ENCODE measurements at places on chromosomes 7 and 10. TPM values are rescaled to one million over a fixed set of nuclear protein-coding genes. Genes with fewer than 3 reads are reported as not detected.

PGAM2 gene
- 1.9 TPM for total RNA-seq

SLC16A12 gene
- total RNA-seq = 0.77 TPM

SFTPD gene
- total RNA-seq = not detected

GNB2 gene
- 109 TPM for total RNA-seq

DNA sequence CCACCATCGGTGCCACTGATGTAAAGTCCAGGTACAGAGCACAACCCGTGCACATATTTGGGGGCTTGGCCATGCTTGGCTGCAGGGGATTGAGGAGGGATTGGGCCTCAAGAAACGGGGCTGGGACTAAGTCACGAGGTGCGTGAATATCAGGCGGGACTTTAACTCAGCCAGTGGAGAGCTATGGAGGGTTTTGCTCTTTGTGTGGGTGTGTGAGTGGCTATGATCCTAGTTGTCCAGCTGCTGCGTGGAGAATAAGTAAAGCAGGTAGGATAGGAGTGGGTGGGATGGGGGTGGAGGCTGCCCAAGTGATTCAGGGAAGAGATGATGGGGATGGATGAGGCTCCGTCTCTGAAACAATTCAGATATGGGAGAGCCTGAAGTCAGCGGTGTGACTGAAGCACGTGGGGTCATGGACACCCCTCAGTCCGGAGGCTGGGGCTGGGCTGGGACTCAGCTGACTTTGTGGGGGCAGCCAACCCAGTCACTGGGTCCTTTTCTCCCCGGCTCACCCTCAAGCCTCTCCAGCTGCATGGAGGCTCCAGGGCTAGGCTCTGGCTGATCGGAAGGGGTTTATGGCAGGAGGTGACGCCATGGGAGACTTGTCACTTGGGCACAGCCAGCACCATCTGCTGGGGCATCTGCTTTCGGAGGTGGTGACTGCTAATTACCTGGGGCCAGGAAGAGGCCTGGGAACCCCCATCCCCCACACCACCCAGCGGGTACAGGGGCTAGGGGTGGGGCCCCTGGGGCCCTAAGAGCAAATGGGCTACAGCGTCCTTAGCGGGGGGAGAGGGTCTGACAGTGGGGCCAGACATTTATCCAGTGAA lies 1.7 kb upstream of the LFNG start:
- no peak overlapping the region for H3K4me3 ChIP-seq
- no peaks in the 10 kb centered on the region for H3K27me3 ChIP-seq
- peaks cover 5% of the 10 kb centered on the region for H3K4me1 ChIP-seq
- no peaks in the 10 kb centered on the region for H3K36me3 ChIP-seq
- H3K27ac ChIP-seq = no peak overlapping the region

DNA sequence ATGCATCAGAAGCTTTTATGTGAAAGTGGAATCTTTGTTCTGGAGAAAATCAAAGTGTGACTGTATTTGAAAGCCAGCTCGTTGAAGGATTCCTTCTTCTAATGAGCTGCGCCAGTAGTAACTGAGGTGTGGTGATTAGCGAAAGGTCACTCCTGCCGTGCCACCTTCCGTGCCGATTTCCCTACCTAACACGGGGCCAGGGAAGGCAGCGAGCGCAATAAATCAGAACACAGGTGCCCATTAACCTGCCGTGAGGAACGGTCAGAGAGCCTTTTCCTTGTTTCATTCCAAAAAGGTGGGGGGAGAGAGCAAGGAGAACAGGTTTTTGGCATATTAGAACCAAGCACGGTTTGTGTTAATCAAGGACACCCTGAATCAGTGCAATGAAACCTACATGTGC lies 258.0 kb downstream of the CELF2 start:
- H3K36me3 ChIP-seq = no peaks in the 10 kb centered on the region
- no peak overlapping the region for H3K27ac ChIP-seq
- H3K27me3 ChIP-seq = no peaks in the 10 kb centered on the region
- no peak overlapping the region for H3K4me3 ChIP-seq
- no peak for DNase-seq

DNA sequence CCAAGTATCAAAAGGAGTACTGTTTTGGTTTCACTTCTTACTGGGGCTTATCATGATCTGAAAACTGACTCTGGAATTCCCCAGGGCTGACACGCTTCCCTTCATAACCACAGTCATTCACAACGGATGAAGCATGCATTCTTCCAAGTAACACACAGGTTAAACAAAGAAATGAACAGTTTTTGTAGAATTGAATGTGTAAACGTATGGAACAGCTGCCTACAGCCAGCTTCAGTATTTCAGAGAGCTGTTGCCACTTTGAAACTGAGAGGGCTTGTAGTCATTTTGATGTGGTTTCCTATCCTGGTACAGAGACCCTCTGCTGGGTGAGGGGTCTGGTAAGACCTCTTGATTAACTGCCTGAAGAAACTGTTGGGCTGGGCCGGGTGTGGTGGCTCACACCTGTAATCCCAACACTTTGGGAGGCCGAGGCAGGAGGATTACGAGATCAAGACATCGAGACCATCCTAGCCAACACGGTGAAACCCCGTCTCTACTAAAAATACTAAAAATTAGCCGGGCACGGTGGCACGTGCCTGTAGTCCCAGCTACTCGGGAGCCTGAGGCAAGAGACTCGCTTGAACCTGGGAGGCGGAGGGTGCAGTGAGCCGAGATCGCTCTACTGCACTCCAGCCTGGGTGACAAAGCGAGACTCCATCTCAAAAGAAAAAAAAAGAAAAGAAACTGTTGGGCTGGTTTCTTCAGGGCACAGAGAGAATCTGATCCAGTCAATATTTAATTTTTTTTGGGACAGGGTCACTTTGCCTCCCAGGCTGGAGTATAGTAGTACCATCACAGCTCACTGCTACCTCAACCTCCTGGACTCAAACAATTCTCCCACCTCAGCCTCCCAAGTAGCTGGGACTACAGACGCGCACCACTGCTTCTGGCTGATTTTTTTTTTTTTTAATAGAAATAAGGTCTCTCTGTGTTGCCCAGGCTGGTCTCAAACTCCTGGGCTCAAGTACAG lies 4.7 kb downstream of the NFE2L3 start:
- H3K4me3 ChIP-seq = no peak overlapping the region
- H3K27me3 ChIP-seq = no peaks in the 10 kb centered on the region
- H3K4me1 ChIP-seq = no peaks in the 10 kb centered on the region
- H3K27ac ChIP-seq = no peak overlapping the region

DNA sequence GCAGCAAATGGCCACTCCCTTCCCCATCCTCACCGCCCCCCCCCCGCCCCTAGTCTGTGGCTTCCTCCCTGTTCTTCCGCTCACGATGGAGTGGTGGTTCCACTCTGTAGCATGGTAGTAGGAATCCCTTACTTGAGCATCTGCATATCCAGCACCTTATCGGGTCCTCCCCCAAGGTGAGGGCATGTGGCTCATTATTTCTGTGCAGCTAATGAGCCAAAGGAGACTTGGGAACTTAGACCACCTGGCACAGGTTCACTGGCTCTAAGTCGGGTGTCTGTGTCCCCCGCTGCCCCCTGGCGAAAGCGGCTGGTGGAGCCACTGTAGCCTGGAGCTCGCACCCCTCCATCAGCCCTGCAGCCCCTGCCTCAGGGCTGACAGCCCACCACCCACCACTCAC lies 22.8 kb upstream of the GPR26 start:
- H3K4me1 ChIP-seq = no peaks in the 10 kb centered on the region
- DNase-seq = no peak
- no peaks in the 10 kb centered on the region for H3K36me3 ChIP-seq
- no peak overlapping the region for H3K4me3 ChIP-seq
- H3K27ac ChIP-seq = no peak overlapping the region
- H3K27me3 ChIP-seq = no peaks in the 10 kb centered on the region

DNA sequence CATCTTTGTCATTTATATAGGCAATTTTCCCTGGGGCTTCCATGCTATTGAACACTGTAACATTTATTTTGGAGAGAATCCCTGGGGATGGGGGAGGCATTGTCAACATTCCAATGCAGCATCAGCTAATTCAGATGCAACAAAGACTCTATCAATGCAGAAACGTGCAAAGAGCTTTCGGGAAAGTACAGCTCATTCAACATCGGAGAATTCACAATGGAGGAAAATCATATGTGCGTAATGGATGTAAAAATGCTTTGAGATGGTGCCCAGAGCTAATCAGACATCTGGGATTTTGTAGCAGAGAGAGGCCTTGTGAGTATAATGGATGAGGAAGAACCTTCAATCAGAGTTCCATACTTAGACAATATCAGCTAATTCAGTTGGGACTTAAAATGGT lies 28.3 kb upstream of the FIS1 start:
- DNase-seq = no peak
- H3K27ac ChIP-seq = no peak overlapping the region
- no peak overlapping the region for H3K4me3 ChIP-seq
- H3K27me3 ChIP-seq = no peaks in the 10 kb centered on the region
- no peaks in the 10 kb centered on the region for H3K36me3 ChIP-seq

- no peak overlapping the region for H3K27ac ChIP-seq
- DNase-seq = no peak
- no peaks in the 10 kb centered on the region for H3K36me3 ChIP-seq
- no peaks in the 10 kb centered on the region for H3K4me1 ChIP-seq
- no peak overlapping the region for H3K4me3 ChIP-seq
Measured at GRCh38 chr7:104855861-104856260, 158.1 kb upstream of the KMT2E start.

- no peak overlapping the region for H3K4me3 ChIP-seq
- no peaks in the 10 kb centered on the region for H3K4me1 ChIP-seq
- no peaks in the 10 kb centered on the region for H3K27me3 ChIP-seq
- DNase-seq = no peak
Measured at GRCh38 chr7:132009778-132010177, 453.4 kb upstream of the PODXL start.

DNA sequence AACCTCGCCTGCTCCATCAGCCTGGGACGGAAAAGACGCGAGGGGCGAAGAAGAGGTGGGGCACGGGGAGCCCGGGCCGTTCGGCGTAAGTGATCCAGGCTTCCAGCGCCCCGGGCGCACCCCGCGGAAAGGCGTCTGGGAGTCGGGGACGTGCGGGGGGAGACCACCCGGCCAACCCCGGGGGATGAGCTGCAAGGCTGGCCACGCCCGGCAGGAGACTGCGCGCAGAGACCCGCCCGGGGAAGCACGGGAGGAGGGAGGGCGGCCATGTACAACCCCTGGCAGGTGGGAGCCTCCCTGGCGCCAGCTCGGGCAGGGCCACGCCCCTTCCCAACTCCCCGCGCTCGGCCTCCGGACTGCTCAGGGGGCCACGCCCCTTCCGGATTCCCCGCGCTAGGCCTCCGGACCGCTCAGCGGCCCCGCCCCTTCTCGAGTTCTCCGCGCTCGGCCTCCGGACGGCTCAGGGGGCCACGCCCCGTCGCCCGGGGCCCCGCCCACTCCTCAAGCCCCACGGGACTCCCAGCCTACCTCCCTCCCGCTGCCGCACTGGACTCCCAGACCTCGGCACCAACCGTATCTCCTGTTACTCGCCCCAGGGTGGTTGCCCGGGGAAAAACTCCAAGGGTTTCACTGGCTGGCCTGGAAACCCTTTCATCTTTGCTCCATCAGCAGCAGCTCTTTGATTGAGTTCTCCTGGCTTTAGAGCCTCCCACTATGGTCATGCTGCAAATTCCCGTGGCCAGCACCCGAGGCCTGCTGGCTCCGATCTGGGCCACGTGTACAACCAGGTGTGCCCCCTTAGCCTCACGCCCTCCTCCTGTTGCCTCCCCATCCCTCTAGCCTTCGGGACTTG lies 284.4 kb downstream of the ZEB1 start:
- no peaks in the 10 kb centered on the region for H3K36me3 ChIP-seq
- DNase-seq = peak; percentile 97
- no peaks in the 10 kb centered on the region for H3K27me3 ChIP-seq
- peak overlapping the region; percentile 26 for H3K27ac ChIP-seq
